ENCODE measurements at places on chromosomes 1 and 21.

DNA sequence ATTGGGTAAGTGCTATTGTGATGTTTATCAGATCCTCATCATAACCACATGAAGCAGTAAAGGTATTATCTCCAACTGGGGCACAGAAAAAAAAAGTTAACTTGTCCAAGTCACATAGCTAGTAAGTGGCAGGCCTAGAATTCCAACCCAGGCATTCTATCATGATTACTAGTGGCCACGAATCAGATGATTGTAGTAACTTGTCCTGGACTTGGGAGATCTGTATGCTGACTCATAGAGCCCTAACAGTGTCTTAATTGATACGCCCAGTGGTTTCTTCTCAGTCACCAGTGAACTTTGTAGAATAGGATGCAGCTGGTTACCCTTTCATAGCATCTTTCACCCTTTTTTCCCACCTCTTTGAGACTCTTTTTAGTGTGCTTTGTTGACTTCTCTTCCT is 91.1 kb upstream of the UBE2U start:
- no peak for DNase-seq

- no peak for DNase-seq
Measured at GRCh38 chr21:29115899-29116298, 14.5 kb upstream of the MAP3K7CL start.

- no peak for DNase-seq
Measured at GRCh38 chr1:44261171-44261817, 48.0 kb downstream of the DMAP1 start.

GRCh38 chr1:15836772-15837669 is 10.5 kb upstream of the SPEN start:
- no peak for DNase-seq

DNA sequence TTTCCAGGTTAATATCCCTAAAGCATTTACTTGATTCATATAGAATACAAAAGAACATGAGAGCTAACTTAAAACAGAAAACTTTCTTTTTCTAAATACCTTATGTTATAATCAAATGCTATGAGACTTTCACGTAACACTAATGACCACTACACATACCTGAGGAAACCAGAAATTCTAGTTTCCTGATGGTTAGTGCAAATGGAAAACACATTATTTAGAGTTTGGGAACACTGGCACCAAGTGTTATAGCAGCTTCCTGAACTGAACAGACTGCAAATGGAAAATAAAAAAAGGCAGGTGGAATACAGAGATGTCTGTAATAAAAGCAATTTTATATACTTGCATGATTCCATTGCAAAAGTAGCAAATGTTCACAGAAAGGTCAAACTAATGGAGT is 15.5 kb downstream of the PAXBP1 start:
- no peak for DNase-seq

- DNase-seq: no peak
Measured at GRCh38 chr1:109984190-109984455, 442 bp upstream of the AHCYL1 start.

GRCh38 chr1:43009274-43009673 is 50.6 kb upstream of the SLC2A1 start:
- DNase-seq: no peak

DNA sequence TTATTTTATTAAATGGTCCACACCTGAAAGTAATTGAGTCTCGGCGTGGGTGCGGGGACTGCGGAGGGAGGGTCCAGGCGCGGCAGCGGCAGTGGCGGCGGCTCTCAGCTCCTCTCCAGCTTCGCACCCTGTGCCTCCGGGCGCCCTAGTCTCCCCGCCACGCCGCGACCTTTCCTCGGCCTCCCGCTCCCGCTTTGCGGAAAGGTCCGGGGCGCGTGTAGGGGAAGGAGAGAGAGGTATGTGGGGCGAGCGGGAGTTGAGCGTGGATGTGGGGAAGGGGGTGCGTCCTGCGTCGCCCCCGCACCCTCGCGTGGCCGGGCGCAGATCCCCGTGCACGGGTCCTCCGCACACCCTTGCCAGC is 13.4 kb upstream of the ALX3 start:
- no peak for DNase-seq

DNA sequence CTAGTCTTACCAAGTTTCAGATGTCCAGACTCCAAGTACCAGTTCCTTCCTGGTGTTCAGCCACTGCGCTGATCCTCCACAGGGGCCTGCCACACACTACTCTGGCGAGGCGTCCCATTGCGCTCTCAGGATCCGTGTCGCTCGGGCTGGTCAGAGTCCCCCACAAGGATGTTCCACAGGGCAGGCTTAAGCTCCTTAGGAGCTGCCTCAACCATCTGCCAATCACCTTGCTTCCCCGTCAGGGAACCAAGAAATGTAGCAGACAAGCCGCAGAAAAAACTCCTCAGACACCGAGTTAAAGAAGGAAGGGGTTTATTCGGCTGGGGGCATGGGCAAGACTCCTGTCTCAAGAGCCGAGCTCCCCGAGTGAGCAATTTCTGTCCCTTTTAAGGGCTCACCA is 9.8 kb downstream of the OR2W3 start:
- DNase-seq: no peak

DNA sequence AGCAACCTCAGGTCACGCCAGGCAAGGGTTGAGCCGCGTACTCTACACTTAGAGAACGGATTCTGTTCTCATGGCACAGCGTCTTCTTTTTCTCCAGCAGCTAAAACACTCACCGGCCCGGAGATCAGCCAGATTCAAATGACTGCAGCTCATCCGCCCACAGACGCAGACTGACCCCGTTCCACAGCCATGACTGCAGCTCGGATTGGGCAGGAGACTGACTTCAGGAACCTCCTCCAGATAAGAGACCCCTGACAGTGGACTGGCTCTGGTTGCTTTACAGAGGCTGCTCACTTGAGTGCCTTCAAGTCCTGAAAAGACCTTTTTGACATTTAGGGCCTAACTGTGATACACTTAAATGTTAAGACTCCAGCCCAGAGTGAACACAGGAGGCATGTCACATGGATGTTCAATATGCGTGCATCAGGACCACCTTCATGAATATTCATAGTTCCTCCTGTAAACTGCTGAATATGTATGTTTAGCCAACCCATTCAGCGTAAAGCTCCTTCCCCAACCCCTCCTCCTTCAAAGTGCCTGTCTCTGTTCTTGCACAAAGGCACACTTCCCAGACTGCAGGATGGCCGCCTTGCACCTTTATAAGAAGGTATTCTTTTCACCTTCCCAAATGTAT is 42.6 kb downstream of the BACE2 start:
- DNase-seq: no peak

GRCh38 chr1:232379063-232379434 is 250.9 kb downstream of the SIPA1L2 start:
- DNase-seq: no peak

GRCh38 chr1:156260896-156261295 is 13.0 kb upstream of the PAQR6 start:
- DNase-seq: no peak

- DNase-seq: no peak
Measured at GRCh38 chr1:247496581-247497285, 38.8 kb upstream of the OR2B11 start.

DNA sequence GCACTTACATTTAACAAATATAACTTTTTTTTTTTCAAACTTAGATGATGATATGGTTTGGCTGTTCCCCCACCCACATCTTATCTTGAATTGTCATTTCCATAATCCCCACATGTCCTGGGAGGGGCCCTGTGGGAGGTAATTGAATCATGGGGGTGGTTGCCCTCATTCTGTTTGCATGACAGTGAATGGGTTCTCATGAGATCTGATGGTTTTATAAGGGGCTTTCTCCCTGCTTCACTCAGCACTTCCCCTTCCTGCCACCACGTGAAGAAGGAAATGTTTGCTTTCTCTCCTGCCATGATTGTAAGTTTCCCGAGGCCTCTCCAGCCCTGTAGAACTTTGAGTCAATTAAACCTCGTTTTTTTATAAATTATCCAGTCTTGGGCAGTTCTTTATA is 432.6 kb downstream of the AMY1C start:
- DNase-seq: no peak

GRCh38 chr1:212255705-212256307 is 29.4 kb upstream of the PPP2R5A start:
- no peak for DNase-seq

- DNase-seq: no peak
Measured at GRCh38 chr1:214155987-214156625, 124.9 kb upstream of the SMYD2 start.
